Stimulated activated CD4-positive, alpha-beta T cell treated with anti-CD3 and anti-CD28 coated beads, Interleukin-2, amount 100 ng/mL, for 48 hours (primary cell): ENCODE measurements at places on chromosomes 5 and 9.

GRCh38 chr9:111759762-111760639, 34.7 kb downstream of the SHOC1 start:
- peak; percentile 51 for DNase-seq

GRCh38 chr5:82959466-82959865, 117.7 kb downstream of the TMEM167A start:
- DNase-seq = no peak

DNA sequence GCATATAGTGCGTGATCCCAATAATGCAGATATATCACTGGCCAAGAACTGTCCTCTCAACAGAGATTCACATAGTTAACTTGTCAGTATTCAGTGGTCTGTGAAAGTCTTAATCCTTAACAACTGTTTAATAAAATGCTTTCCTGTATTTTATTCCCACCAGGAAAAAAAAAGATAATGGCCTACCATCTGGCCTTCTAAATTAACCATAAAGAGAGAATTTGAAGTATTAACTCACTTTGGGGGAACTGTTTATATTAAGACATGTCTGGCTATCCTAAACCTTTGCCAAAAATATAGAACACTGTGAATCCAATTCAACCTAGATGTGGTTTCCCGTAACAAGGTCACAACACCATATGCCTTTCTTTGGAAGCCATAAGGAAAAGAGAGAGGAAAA, 818 bp upstream of the FREM1 start:
- DNase-seq = no peak

- no peak for DNase-seq
Observed at GRCh38 chr9:90099262-90099963, 494.6 kb downstream of the GADD45G start.

DNA sequence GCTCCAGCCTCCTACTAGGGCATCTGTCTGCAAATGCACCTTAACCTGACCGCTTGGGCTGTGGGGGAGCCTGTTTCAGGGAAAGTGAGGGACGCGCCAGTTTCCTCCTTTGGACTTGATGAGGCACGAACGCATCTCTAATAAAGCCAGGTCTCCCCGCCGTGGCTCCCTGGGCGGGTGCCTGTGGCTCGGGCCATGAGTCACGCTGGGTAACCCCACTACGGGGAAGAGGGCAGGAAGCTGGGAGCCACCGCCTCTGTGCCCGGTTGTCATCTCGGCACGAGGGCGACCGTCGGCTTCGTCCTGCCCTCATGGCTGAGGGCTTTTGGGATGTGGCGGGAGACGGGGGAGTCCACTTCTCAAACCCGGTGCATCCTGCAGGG, 12.1 kb downstream of the NOTCH1 start:
- peak; percentile 68 for DNase-seq

DNA sequence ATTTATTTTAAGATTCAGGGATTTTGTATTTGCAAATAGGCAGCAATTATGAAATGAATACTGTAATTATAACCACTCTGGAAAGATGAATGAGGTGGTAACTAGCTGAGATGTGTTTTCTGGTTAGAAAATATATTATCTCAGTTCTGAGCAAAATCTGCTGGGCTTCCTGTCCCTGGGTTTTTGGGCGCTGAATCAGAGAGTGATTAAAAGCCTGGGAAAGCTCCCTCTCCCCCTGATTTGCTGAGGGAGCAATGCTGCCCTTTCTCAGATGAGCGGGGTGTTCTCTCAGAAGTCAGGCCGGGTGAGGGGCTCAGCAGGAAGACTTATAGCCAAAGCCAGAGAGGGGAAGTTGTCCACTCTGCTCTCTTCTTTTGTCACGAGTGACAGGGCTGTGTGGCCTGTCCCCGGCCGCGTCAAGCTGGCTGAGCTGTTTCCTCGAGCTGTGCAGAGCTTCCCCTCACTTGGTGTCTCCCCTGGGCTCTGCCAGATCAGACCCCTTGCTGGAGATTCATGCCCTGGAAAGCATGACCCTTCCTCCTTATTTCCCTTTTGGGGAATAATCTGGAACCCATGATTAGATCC, 39.8 kb upstream of the PITX1 start:
- DNase-seq = no peak

- no peak for DNase-seq
Observed at GRCh38 chr5:158126442-158127405, 267.8 kb upstream of the CLINT1 start.

- no peak for DNase-seq
Observed at GRCh38 chr5:1471240-1471853, 26.1 kb upstream of the SLC6A3 start.

DNA sequence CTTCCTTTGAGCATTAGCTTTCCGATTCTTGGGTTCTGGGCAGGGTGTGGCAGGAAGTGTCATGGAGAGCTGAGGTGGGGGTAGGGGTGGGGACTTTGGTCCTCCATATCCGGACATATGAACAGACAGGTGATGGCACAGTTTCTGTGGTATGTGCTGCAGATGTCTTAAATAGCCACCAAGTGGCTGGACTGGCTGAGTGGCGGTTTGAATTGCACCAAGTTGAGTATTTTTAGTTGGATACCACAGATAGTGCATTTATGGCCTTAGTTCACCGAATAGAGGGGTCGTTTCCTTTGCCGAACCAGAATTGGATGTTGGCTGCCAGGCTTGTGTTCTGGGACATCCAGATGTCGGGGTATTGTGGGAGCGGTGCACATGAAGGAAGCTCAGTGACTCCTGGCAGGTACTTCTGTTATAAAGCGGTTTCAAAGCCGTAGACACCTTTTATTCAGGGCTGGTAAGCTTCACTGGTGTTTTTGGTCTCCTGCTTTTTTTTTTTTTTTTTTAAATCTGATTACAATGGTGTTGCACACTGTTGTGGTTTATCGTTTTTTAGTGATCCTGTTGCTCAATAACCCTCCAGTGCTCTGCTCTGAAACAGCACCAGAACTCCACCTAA, 15.1 kb upstream of the TNFAIP8 start:
- DNase-seq = no peak

GRCh38 chr5:137665678-137666460, 70.0 kb downstream of the KLHL3 start:
- DNase-seq = peak; percentile 4

DNA sequence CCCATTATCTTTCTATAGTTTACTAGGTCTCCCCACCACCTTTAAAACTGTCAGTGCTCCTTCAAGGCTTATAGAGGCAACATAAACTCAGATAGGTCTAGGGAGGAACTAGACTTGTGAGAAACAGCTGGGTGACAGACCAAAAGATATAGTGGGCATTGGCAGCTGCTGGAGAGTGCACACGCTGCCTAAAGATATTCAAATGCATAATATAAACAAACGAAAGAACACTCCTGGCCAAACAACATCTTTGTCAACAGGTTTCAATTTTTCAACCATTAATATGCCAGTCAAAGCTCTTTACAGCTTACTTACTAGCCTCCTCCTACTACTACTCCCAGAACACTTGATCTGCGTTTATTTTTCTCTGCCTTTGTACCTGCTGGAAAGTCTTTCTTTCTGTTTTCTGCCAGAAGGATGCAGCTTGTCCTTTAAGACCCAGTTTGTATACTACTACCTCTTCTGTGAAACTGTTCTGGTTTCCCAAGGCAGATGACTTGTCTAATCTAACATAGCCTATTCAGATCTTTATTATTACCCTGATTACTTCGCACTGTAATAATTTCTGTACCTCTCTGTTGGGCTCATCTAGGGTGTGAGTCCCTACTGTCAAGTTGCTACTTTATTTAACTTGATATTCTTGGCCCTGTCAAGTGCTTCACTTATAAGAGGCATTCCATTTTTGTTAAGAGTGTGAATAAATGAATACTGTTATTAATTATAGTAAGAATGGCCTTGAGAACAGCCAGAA, 14.3 kb downstream of the KDM3B start:
- DNase-seq = no peak

GRCh38 chr5:177195307-177195952, 61.9 kb downstream of the NSD1 start:
- no peak for DNase-seq

DNA sequence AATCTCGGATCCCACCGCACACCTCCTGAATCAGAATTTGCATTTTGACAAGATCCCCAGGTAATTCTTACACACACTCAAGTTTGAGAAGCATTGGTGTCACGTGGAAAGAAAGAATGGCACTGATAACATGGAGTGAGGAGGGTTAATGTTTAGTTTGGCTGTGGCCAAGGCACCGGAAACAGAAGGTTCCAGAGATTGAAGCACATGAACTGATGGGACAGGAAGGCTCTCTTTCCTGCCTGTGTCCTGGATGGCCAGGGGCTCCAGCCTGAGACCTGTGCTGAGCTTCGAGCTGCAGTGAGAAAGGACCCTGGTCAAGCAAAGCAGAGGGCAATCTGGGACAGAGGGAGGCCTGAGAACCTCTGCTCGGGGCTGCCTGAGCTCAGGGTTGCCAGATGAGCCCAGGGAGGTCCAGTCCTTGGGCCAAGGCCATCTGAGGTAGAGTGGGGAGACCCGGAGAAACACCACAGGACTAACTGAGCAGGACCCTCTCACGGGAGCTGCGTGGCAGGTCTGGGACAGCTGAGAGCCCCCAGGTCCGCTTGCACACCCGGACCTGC, 27.3 kb downstream of the AFAP1L1 start:
- DNase-seq = no peak

- DNase-seq = no peak
Observed at GRCh38 chr5:146173597-146173996, 8.9 kb downstream of the LARS1 start.

GRCh38 chr5:132496191-132496630, 5.6 kb upstream of the IRF1 start:
- peak; percentile 74 for DNase-seq

DNA sequence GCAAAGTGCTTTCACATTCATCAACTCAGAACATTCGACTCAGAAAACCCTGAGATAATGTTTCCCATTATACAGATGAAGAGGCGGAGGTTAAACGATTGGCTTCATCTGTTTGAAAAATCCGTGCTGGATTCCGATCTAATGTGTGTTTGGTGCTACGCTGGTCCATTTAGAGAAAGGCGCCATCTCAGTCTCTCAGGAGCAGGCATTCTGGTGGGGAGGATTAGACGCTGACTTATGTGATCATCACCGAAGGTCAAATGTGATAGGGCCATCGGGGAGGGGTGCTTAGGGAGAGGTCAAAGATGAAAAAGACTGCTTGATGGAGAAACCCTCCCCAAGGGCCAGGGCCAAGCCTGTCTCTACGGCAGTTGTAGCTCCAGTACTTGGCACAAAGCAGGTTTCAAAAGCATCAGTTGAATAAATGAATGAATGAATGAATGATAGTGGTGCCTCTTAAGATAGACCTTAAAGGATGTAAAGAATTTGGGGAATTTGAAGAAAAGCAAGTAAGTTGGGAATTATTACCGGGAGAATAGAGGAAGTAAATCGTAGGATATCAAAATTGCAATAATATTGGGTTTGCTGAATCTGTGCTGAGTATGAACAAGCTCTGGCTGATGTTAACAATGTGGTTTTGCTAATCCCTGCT, 160.6 kb upstream of the SHB start:
- DNase-seq = no peak

DNA sequence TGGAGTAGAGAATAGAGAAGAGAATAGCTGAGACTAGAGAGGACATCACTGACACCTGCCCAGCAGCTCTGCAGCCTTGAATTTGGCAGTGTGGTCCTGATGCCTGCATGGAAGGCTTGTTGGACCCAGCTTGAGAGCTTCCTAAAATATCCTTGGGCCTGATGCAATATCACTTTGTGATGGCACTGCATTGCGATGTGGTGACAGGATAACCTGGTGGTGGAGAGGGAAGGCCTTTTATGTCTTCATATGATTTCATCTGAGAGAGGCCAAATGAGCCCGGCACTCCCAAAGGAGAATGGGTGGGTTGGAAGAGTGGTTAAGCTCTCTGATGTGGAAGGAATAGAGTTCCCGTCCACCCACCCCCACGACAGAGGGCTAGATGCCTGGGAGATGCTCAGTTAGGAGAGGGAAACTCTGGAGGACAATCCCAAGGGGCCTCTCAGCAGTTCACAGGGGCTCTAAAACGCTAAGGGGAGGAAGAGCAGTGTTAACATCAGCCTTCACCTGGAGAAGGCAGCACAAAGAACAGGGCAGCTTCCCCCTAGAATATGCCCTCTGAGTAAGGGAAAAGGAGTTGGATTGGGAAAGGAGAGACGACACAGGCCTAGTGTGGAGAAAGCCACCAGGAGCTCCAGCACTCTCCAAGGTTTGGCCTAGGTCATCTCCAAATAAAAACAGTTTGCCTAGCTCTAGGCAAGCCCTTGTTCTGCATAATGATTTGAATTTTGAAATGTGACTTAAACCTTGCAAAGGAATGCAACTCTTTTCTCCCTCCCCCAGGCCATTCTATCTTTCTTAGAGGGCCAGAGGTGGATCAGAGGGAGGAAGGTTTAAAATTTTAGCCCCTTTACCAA, 99.8 kb upstream of the SSBP2 start:
- no peak for DNase-seq

DNA sequence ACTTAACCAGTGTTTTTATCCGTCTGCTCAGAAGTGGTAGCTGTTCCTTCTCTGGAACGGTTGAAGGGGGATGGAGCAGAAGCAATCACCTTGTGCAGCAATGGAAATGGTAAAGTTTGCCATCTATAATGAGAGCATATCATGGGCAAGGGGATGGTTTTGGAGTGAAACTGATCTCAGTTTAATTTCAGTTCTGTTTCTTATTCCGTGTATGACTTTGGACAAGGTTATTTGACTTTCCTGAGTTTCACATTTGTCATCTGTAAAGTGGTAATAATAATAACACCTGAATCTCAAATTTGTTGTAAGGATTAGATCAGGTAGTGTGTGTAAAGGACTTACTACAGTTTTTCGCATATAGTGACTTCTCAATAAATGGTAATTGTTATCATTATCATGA, 106.1 kb downstream of the PCSK1 start:
- DNase-seq = no peak

DNA sequence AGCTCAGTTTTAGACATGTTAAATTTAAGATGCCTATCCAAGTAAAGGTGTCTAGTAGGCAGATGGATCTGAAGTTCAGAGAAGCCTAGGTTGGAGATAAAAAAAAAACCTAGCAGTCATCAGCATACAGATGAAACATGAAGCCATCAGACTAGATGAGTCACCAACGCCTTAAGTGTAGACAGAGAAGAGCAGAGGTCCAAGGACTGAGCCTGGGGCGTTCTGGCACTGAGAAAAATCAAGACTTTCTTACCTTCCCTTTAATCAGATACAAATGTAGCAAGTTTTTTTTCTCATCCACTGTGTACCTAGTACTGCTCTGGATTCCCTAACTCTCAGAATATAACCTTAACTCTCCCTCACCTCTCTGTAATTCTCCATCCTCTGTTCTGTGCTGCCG, 97.3 kb downstream of the SIL1 start:
- no peak for DNase-seq

GRCh38 chr5:164501344-164501743, 995.9 kb downstream of the MAT2B start:
- no peak for DNase-seq

- DNase-seq = no peak
Observed at GRCh38 chr5:58922461-58923171, 339.7 kb downstream of the RAB3C start.

DNA sequence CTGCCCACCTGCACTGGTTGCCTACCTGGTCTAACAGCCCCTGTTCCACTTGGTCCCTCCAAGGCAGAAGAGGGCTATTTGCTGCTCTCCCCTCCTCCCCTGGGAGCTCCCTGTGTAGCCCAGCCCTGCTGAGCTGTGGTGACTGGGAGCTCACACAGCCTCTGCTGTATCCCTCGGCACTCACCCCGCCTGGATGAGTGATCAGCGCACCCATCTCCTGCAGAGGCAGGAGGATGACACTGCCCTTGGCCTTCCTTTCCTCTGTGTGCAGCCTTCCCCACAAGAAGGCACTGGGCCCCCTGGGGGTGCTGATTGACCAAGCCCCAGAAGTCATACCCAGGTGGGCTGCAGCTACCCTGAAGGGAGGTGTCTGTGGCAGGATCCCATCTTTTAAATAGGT, 134.2 kb downstream of the ADAMTS2 start:
- no peak for DNase-seq

GRCh38 chr9:35730486-35730854, 1.5 kb downstream of the TLN1 start:
- DNase-seq = no peak

- DNase-seq = no peak
Observed at GRCh38 chr9:119092125-119092524, 277.1 kb downstream of the BRINP1 start.
